ENCODE measurements at places on chromosomes 11 and 22.

GRCh38 chr11:7793233-7793632 lies 3.5 kb downstream of the OR5P2 start:
- DNase-seq, result no peak

DNA sequence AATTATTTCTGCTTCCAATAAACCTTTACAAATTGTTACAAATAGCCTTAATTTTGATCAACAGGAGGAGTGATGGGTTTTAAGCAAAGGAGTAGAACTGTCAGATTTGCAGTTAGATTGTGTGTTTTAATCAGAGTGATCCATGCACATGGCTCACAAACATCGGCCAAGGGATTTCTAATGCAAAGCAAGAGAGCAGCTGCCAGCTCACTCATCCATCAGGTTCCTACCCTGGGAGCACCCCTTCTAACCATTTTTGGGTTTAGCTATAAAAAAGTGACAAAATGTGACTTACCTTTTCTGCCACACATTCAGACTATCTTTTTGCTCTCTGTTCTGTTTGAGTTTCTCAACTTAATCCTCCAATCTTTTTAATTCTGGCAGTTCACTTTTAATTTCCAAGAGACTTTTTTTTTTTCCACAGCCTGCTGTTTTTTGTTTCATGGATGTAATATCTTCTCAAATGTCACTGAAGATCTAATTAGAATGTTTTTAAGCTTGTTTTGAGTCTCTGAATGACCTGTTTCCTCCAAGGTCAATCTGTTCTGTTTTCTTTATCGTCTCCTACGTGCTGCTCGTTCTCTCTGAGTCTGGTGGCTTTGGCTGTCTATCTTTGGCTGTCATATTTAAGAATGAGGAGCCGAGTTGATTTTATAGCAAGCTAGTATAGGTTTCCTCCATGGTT lies 6.0 kb downstream of the IZUMO1R start:
- no peak for DNase-seq

- no peak for DNase-seq
Observed at GRCh38 chr11:134915212-134915611, 503.2 kb upstream of the B3GAT1 start.

DNA sequence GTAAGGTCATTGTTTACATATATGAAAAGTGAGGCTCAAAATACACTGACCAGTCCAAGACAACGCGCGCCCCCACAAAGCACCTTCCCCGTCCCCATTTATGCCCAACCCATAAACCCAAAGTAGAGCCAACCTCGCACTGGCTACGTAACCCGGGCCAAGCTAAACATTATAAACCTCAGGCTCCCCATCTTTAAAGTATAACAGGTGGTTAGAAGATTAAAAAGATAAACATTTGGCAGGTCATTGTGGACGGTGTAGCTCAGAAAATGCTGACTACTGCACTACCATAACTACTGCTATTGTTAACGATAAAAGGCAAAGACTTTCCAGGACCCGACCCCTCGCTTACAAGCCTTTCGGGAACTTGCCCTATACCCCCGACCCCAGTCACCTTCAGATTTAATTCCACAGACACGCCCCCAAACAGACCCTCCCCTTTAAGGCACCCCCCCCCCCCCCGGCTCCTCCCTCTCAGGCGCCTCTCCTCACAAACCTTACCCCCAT lies 470 bp downstream of the NUMA1 start:
- DNase-seq, result no peak

- no peak for DNase-seq
Observed at GRCh38 chr22:43085658-43086606, 3.3 kb downstream of the TTLL1 start.

DNA sequence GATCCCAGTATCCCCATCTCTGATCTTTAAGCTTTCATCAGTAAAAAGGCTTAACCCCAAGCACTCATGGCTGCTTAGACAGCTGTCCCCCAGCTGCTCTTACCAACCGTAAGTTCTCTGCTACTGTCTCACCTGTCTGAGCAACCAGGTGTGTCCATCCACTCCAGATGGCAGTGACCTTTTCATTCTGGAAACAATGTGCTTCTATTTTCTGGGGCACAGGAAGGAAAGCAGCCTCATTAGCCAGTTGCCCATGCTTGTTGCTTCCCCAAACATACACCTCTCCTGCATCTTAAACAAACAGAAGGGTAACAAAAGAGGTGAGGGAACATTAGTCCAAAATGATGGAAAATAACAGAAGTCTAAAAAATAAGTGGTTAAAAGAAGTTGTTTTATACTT lies 24.4 kb downstream of the SERGEF start:
- no peak for DNase-seq

- DNase-seq, result no peak
Observed at GRCh38 chr11:108786281-108786990, 121.6 kb downstream of the DDX10 start.

GRCh38 chr11:103730131-103730940 lies 306.1 kb upstream of the DDI1 start:
- DNase-seq, result no peak

DNA sequence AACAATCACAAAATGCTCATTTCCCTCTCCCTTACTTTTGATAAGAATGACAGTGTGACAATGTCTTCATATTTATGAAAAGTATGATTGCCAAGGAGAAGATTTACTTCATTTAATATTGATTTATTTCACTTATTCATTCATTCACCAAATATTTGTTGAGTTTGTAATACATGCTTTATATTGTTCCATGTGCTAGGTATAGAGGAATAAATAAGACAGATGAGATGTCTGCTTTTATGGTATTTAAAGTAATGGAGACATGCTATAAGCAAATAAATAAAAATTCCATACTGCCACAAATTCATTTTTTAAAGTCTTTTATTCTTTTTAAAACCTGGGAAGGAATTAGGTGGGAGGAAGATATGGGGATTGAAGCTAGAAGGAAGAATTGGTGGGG lies 289.4 kb downstream of the GUCY1A2 start:
- no peak for DNase-seq

GRCh38 chr11:120067438-120068113 lies 70.3 kb downstream of the TRIM29 start:
- no peak for DNase-seq

DNA sequence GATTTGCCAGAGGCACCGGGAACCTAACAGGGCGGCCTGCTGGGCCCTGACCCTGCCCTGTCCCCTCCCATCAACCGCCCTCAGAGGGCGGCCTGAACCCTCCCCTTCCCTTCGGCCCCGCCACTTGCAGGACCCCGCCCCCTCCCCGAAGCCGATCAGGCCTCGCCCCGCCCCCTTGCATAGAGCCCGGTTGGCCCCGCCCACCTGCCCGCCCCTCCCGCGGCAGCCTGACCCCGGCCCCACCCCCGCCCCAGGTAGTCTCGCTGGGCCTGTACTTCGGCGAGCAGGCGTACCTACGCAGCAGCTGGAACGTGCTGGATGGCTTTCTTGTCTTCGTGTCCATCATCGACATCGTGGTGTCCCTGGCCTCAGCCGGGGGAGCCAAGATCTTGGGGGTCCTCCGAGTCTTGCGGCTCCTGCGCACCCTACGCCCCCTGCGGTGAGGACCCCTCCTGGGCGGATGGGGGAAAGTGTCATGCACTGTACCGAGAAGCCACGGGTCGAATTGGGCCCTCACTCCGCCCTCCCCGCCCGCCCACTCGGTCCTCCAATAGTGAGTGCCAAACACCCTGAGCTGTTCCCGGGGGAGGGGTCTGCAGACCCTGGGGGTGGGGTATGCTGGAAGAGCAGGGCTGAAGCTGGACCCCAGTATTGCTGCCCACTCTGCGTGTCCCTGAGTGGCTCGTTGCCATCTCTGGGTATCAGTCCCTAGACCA lies 94.1 kb downstream of the CACNA1I start:
- DNase-seq, result no peak

DNA sequence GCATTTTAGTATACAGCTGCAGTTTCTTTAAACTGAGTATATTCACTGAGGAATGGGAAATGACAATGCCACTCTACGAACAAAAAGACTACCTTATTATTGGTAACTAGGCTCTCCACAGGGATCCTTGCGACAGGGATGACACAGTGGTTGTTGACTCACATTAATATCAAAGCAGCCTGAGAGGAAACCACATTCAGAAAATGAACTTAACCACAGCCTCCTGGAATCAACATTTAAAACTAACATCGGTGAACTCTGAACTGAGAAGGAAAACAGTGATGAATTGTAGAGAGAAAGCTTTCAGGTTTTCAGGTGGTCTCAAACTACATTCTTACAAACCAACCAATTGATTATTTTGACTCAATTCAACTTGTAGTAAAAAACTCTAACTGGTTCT lies 90.3 kb upstream of the MTMR2 start:
- no peak for DNase-seq

GRCh38 chr11:7303146-7303545 lies 51.4 kb downstream of the SYT9 start:
- no peak for DNase-seq

DNA sequence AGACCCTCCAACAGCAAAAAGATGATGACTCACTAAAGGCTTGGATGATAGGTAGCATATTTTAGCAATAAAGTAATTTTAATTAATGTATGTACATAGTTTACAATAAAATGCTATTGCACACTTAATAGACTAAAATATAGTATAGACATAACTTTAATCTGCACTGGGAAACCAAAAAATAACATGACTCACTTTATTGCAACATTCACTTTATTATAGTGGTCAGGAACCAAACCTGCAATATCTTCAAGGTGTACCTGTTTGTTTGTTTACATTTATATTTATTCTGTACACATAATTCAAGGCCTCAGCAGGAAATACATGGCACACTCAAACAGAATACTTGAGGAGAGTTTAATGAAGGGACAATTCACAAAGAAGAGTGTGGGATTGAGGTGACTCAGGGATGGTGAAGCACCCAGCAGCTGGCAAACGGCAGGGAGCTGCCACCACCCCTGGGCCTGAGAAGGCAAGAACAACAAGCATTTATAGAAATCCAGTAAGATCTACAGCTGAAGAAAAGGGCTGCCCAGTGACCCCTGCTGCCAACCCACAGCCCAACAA lies 51.5 kb upstream of the POU2AF2 start:
- no peak for DNase-seq

DNA sequence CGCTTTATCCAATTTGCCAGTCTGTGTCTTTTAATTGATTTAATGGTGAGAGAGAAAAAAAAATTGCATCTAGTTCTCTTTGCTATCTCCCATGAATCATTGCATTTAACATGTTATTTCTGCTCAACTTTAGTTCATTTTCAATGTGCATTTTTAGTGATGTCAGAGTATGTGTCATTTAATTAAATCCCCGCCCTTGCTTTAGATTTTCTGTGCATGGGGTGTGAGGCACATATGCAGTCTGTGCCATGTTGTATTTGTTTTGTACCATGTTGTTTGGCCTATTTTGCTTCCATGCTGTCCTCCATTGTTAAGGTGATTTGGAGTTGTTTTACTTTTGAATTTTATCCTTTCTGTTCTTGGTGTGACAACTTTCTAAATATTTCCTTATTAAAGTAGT lies 8.3 kb upstream of the NCR3LG1 start:
- DNase-seq, result no peak

- DNase-seq, result no peak
Observed at GRCh38 chr11:59216641-59217564, 4.2 kb upstream of the MPEG1 start.

- no peak for DNase-seq
Observed at GRCh38 chr22:31556627-31557203, 60.4 kb downstream of the SFI1 start.

- DNase-seq, result no peak
Observed at GRCh38 chr11:71086687-71087258, 165.6 kb downstream of the SHANK2 start.

GRCh38 chr11:18615628-18616392 lies 16.2 kb downstream of the MISFA start:
- no peak for DNase-seq

- DNase-seq, result no peak
Observed at GRCh38 chr11:36141196-36141953, 147.8 kb downstream of the COMMD9 start.

DNA sequence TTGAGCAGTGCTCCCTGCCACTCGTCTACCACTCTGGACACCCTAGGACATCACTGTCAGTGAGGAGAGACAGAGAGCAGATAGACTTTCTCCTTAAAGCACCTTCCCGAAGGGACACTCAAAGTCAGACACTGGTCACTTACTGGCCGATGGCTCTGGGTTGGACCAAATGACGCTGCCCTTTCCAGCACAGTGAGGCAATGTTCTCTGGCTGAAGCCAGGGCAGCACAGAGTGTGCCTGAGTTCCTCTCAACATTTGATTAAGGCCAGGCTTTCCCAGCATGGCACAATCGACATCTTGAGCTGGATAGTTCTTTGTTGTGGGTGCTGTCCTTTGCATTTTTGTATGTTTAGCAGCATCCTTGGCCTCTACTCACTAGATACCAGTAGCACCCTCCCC lies 206.2 kb downstream of the CSNK2A3 start:
- no peak for DNase-seq

GRCh38 chr11:89293965-89294679 lies 116.4 kb downstream of the TYR start:
- no peak for DNase-seq

- no peak for DNase-seq
Observed at GRCh38 chr22:30685178-30685577, 9.5 kb upstream of the OSBP2 start.

Data from Panc1 (cell line).